SJCRH30 (cell line): ENCODE measurements at places on chromosomes 4 and X. TPM values are rescaled to one million over a fixed set of nuclear protein-coding genes. Genes with fewer than 3 reads are reported as not detected.

GPR119 gene
- total RNA-seq: not detected in 2 replicates

DNA sequence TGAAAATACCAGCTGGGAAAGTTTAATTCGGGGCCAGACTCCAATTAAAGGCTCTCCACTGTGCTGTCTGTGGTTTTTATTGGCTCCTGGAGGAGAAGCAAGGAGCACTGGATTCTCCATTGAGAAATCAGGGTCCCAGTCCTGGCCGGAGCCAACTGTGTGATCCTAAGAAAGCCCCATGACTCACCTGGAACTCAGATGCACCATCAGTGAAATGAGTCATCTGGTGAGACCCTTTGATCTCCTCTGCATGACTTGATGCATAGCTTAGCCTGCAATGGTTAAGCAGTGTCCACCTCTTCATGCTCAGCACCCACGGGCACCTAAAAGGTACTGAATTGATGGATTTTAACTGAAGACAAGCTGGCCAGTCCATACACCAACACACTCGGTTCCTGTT, 119.2 kb upstream of the VCX3B start:
- no peak for DNase-seq

- DNase-seq: peak; percentile 75
These were observed 167.9 kb downstream of the SMIM20 start for GRCh38 chr4:26081795-26082498.

CTAG2 gene
- total RNA-seq: 4.1 and 4.2 TPM in 2 replicates

DNA sequence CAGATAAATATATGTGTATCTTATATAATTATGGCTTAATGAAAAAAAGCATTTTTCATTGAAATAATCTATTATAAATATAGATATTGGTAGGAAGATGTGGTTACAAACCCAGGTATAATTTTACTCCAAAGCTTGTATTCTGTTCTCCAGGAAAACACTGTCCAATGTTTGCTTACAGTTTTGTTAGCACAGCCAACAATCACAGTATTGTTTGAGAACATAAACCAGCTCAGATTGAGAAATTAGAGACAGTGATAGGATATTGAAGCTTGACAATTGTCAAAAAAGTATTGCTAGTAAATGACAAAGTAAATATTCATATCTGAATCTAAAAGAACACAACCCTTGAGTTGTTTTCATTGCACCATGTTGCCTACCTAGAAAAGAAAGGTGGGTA, 228.8 kb downstream of the ADGRL3 start:
- DNase-seq: no peak

GRCh38 chr4:184787766-184788503, 37.8 kb downstream of the ACSL1 start:
- DNase-seq: no peak

DNA sequence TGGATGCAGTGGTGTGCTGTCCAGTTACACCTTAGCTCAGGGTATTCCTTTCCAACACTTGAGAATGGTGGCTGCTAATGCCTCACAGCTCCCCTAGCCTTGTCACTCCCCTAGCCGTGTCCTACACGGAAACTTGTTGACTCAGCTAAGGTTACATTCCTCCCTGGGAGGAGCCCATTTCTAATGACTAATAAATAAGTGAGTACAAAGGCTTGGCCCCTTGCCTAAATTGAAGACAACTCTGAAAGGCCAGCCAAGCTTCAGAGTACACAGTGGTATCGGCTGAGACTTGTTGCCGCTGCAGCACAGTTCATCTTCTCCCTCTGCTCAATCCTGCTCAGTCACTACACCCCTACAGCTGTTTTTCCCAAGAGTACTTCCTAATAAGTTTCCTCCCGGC, 21.2 kb upstream of the SLC25A31 start:
- no peak for DNase-seq

DNA sequence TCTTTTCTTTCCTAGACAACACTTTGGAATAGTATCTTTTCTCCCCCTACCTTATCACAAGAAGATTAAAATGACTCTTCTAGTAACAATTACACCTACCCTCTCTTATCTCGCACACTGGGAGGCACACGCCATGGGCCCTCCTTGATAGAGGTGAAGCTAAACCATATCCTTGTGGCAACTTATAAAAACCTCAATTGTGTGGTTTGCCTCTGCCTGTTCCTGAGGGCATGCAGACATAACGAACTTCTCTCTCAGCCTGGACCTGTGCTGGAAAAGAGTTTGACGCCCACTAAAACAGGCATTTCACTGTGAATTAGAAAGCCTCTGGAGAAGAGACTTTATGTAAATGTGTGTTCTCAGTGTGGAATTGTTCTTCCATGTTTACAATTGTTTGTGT, 141.2 kb downstream of the NDST3 start:
- DNase-seq: peak; percentile 24

DNA sequence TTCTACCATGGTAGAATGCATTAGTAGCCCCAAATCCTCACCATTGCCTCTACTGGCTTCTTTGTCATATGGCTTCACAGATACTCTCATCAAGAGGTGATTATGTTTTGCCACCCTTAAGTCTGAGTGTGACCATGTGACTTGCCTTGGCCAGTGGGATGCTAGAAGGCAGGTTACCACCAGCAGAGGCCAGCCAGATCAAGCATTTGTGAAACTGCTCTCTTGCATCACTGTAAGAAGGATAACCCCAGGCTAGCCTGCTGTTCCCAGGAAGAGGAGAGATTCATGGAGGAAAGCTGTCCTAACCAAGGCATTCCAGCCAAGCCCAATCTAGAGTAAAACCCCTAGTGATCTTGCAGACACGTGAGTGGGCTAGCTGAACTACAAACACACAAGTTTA, 46.8 kb downstream of the USP46 start:
- DNase-seq: no peak

- DNase-seq: no peak
These were observed 20.2 kb upstream of the RASL11B start for GRCh38 chr4:52841682-52842456.

USO1 gene
- 91.0 and 94.9 TPM in 2 replicates for total RNA-seq

- DNase-seq: peak; percentile 4
These were observed 165.1 kb upstream of the POF1B start for GRCh38 chrX:85544609-85545008.

GPR50 gene
- total RNA-seq: not detected in 2 replicates

- no peak for DNase-seq
These were observed 59.1 kb downstream of the FREM3 start for GRCh38 chr4:143641361-143641760.

RHOXF2B gene
- total RNA-seq: not detected in 2 replicates

DNA sequence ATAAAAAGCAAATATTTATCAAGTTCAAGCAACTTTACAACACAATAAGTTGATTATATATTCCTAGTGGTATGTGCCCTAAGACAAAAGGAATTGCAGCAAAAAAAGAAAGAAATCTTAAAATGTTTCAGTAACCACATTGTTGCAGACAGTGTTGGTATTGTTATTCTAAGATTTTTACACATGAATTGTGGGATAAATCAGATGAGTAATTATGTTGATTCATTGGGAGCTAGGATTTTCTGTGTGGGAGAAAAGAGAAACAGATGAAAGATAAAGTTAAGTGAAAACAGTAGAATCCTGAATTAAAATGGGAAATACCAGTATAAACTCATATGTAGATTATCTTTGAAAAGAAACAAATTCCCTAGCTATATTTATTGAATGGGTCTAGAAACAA, 362.4 kb downstream of the PPP3CA start:
- DNase-seq: no peak

ENPP6 gene
- not detected in 2 replicates for total RNA-seq

- peak; percentile 91 for DNase-seq
These were observed 47.5 kb downstream of the CLDN34 start for GRCh38 chrX:10014462-10015354.

TRPC5OS gene
- not detected in 2 replicates for total RNA-seq

EVC2 gene
- 9.5 and 9.9 TPM in 2 replicates for total RNA-seq

GRCh38 chr4:11568511-11568910, 139.8 kb upstream of the HS3ST1 start:
- no peak for DNase-seq

PTPN13 gene
- 18.1 and 20.0 TPM in 2 replicates for total RNA-seq

GRCh38 chrX:15242899-15243555, 26.9 kb downstream of the ASB9 start:
- peak; percentile 50 for DNase-seq

DNA sequence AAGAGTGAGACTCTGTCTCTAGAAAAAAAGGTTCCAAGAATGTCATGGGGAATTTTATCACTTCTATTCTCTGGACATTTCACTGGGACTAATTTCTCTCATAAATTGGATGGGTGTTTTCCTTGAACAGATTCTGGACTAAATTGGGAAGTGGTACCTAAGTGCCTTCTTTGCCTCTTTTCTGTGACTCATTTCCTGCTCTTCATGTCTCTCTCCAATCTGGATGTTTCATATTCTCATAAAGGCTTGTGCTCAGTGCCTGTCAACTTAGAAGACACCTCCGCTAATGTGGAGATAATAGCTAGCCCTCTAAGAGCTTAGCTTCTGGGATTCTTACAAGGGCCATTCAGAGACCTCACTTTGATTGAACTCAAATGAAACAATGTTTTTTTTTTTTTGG, 38.0 kb upstream of the IGFBP7 start:
- no peak for DNase-seq

- DNase-seq: no peak
These were observed 143.6 kb downstream of the COX7B2 start for GRCh38 chr4:46765465-46765864.
